Endothelial cell (in vitro differentiated cells): ENCODE measurements at places on chromosomes 13 and 19.

- no peak for DNase-seq
These were observed 746.9 kb upstream of the PCDH9 start for GRCh38 chr13:67977066-67977465.

- DNase-seq = peak; percentile 68
These were observed 607.6 kb downstream of the FGF9 start for GRCh38 chr13:22278336-22278929.

DNA sequence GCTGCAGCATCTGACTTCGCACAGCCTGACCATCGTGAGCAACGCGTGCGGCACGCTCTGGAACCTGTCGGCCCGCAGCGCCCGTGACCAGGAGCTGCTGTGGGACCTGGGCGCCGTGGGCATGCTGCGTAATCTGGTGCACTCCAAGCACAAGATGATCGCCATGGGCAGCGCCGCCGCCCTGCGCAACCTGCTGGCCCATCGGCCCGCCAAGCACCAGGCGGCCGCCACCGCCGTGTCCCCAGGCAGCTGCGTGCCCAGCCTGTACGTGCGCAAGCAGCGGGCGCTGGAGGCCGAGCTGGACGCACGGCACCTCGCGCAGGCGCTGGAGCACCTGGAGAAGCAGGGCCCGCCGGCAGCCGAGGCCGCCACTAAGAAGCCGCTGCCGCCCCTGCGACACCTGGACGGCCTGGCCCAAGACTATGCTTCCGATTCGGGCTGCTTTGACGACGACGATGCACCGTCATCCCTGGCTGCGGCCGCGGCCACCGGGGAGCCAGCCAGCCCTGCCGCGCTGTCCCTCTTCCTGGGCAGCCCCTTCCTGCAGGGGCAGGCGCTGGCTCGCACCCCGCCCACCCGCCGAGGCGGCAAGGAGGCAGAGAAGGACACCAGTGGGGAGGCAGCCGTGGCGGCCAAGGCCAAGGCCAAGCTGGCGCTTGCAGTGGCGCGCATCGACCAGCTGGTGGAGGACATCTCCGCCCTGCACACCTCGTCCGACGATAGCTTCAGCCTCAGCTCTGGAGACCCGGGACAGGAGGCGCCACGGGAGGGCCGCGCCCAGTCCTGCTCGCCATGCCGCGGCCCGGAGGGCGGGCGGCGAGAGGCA, 13.6 kb downstream of the C19orf25 start:
- DNase-seq = no peak

- DNase-seq = no peak
These were observed 338.9 kb downstream of the TEX29 start for GRCh38 chr13:111659219-111659775.

GRCh38 chr19:35153701-35154524, 622 bp upstream of the FXYD5 start:
- DNase-seq = peak; percentile 75

GRCh38 chr19:34269968-34270621, 15.7 kb downstream of the GARRE1 start:
- DNase-seq = peak; percentile 54

GRCh38 chr13:20195801-20196200, 3.1 kb upstream of the GJB2 start:
- DNase-seq = no peak

DNA sequence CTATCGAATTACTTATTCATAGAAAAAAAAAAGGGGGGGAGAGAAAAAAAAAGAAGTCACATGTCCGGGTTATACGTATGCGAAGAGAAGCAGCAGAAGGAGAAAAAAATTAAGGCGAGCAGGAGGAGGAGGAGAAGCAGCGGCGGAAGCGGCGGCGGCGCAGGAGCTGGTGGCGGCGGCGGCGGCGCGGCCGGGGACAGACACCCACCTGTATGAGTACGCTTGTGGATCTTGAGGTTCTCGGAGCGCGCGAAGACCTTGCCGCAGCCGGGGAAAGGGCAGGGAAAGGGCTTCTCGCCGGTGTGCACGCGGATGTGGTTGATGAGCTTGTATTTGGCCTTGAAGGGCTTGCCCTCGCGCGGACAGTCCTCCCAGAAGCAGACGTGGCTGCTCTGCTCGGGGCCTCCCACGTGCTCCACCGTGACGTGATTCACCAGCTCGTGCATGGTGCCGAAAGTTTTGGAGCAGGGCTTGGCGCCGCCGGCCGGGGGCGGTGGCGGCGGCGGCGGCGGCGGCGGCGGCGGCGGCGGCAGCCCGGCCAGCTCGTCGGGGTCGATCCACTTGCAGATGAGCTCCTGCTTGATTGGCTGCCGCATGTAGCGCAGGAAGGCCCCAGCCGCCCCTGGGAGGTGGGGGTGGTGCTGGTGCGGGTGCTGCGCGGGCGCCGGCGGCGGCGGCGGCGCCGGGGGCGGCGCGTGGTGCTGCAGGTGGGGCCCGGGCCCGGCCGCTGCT, 1.5 kb downstream of the ZIC5 start:
- peak; percentile 28 for DNase-seq

- DNase-seq = no peak
These were observed 50.9 kb downstream of the TPT1 start for GRCh38 chr13:45289936-45290563.

GRCh38 chr19:45637890-45638667, 1.1 kb downstream of the EML2 start:
- DNase-seq = no peak

DNA sequence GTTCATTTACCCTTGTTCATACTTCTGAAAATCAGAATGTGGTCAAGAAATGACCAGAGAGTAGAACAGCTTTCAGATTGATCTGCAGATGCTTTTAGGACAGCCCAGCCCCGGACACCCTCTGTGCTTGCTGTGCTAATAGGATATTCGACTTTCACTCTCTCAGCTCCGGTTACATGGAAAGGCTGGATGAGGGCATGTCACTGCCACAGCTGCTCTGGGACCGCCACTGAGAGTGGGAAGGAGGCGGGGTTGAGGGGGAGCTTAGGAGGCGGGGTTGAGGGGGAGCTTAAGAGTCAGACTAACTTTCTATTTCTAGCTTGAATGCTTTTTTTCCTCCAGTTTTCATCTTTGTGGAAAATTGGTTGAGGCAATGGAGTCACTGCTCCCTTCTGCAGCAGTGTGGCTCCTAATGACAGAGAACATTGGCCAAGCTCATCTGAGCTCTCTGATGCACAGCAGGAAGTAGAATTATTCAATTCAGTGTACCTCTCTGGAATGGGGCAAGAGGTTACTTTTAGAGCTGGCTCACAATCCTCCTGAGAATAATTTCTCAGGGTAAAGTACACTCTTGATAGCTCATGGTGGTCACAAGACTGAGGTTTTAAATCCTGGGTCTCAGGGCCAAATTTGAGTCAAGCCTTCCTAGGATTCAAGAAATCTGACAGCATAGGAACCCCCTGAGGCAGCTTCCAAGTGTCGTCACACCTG, 74.6 kb upstream of the NPAS1 start:
- DNase-seq = no peak

DNA sequence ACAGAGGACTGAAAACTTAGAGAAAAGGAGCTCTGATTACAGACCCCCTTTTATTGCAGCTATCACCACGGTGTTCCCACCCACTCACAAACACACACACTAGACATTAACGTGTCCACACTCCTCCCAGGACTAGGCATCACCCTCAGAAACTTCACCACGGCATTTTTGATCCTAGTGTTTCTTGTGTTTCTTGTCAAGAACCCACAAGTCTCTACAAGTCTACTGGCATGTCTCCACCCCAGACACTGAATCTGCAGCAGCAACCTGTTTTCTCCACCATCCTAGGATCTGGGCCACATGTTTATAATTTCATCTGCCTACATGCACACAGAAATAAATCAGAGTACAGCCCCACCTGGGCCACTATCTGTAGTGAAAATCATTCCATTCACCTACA, 4.3 kb downstream of the ZNF486 start:
- no peak for DNase-seq

DNA sequence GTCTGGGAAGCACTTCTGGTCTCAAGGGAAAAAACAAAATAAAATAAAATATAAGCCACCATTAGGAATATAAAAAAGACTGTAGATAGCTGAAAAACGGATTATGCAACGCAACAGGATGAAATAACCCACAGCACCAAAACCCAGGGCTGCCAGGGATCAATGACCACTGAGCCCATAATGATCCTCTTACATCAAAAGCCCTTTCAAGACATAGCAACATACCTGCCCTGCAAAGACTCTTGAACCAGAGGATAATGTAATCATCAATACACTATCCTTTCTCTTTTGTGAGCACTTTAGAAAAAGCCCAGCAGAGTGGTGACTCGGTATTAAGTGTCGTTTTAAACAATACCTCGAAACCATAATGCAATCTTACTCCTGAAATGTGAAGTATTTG, 235.0 kb upstream of the SOX21 start:
- no peak for DNase-seq

DNA sequence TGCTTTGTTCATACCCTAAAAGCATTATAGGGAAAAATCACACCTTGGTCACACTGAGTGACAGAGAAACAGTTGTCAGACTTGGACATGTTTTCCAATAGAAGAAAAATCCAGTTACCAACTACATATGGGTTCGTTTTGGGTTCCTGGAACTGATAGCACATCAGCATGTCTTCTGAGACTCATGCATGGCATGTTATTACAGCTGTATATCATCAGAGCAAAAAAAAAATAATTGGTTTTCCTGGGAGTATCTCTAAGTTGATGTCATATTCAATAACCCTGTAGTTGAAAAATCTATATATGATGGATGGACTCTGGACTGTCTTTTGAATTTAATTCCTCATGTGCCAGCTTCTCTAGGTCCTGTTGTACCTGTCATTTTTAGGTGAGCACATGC, 211.6 kb downstream of the DNAJC15 start:
- no peak for DNase-seq

DNA sequence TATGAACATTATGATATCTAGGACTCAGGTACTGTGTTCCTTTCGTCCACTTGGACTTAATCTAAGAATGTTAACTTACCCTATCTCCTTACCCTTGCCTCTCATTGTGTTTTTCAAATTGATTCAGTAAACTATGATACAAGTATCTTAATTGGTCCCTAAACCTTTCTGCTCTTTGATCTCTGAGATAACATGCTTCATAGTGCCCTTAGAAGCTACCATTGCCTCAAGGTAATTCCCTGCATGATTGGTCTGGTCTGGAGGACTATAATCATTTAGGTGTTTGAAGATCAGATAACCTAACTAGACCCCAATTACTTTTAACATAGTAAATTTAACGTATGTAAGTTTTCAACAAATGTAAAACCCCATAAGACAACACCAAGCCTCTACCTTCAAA, 169.9 kb upstream of the NBEA start:
- DNase-seq = no peak

- DNase-seq = no peak
These were observed 507 bp downstream of the COL4A1 start for GRCh38 chr13:110306340-110306959.

DNA sequence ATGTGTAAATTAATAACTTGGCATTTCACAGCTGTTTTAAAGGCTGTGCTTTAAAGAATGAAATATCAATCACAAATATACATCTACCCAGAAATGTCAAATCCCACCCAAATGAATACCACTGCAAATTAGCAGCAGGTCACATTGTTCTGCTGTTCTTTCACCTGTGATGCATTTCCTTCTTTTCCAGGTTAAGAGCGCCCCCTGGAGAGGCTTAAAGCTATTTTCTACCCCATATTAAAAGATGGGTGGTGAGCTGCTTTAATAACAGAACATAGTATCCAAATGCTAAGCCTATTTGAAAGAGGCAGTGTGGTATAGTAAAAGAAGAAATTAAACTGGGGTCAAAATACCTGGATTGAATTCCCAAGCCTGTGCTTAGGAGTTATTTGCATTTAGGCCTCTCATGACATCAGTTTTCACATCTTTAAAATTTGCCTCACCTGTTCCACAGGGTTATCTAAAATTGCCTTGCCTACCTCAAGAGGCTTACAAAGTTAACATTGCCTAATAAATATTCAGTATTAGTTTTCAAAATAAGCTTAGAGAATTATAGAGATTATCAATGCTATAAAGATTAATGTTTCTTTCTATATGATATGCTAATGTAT, 396.9 kb upstream of the SLITRK5 start:
- DNase-seq = peak; percentile 61

- peak; percentile 97 for DNase-seq
These were observed 1.0 kb upstream of the U2AF2 start for GRCh38 chr19:55653651-55654322.

- no peak for DNase-seq
These were observed 70.6 kb upstream of the C13orf46 start for GRCh38 chr13:114044486-114044885.

DNA sequence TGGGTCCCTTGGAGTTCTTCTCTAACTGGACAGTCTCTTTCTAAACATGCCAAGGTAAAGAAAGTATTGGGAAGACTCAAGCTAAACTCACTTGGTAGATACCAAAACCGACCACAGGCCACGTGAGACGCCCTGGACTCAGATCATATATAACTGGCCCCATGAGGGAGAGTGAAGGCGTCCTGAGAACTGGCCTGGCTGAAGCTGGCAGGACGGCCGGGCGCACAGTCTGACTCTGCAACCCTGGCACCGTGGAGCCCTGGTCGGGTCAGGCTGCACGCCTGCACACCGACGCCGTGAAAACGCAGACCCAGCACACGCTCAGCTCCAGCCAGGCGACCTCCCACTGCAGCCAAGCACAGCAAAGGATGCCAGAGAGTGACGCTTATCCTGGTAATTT, 122.5 kb upstream of the SPACA7 start:
- no peak for DNase-seq

DNA sequence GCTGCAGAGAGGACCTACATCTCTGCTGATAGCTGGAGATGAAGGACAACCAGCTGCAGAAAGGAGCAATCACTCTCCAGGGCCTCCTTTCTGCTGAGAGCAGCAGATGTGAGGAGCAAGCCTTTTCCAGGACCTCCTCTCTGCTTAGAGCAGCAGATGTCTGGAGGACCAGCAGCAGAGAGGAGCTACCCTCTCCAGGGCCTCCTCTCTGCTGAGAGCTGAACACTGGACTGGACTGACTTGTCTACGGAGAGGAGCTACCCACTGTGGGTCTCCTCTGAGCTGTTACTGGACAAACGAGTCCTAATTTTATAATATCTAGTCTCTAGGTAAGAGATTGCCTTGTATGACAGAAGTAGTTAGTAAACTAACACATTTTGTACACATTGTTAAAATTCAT, 40.8 kb upstream of the FLT1 start:
- DNase-seq = no peak

DNA sequence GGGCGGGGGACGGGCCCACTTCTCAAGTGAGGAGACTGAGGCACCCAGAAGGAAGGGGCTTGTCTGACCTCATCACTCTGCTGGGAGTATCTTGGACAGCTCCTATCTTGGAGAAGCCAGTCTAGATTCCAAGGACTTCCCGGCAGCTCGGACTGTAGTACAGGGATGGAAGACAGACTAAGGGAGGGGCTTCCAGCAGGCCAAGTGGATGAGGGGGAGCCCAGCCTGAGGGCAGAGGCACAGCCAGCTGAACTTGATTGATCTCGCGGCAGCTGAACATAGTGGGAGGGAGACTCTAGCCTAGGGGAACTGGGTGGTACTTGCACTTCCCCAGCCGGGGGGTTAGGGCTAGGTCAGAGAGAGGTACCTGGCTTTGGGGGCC, 711 bp downstream of the CILP2 start:
- DNase-seq = no peak

- no peak for DNase-seq
These were observed 165.2 kb downstream of the GGACT start for GRCh38 chr13:100423375-100423774.

DNA sequence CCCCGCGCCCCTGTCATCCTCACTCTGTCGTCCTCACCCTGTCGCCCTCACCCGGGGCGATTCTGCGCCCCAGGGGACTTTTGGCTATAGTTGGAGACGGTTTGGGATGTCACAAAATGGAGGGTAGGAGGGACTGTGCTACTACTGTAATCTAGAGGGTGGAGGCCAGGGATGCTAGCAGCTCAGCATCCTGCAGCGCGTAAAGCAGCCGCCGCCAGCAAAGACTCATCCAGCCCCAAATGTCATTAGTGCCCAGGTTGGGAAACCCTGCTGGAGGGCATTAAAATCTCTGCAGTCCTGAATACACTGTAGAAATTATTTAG, 362 bp downstream of the ZNF557 start:
- no peak for DNase-seq
